ENCODE measurements at places on chromosomes 6 and 20.

- DNase-seq = peak; percentile 7
Observed at GRCh38 chr6:25279748-25280343, 672 bp downstream of the CARMIL1 start.

DNA sequence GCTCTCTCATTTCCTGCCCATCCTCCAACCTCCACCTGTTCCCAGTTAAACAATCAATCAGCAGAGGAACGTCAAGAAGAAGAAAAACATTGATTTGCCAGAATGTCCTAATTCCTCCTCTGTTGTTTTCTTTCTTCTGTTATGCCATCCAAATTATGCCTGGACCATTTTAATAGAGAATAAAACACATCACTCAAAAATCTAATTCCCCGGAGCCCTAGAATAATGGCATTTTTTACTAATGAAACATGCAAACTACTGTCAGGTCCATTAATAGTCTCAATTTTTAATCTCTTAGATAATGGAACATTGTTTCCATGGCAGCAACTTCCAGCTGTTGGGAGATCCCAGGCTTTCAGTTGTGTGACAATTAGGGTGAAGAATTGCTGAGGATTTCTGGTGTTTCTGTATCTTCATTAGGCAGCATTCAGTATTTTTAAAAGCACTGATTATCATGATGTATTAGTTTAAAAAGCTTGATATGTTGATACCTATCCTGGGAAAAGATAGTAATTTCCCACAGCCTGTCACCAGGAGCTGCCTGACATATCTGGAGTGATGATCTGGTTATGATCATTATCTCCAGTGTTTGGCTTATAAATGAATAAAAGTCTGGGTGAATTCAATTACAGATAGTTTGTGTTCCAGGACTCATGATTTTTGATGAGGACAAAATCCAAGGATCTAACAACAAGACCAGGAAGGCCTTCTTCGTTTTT is 209.8 kb downstream of the TPBG start:
- DNase-seq = no peak

- no peak for DNase-seq
Observed at GRCh38 chr6:143079325-143079640, 18.6 kb downstream of the AIG1 start.

GRCh38 chr6:126539022-126539421 is 199.1 kb downstream of the CENPW start:
- DNase-seq = peak; percentile 55

DNA sequence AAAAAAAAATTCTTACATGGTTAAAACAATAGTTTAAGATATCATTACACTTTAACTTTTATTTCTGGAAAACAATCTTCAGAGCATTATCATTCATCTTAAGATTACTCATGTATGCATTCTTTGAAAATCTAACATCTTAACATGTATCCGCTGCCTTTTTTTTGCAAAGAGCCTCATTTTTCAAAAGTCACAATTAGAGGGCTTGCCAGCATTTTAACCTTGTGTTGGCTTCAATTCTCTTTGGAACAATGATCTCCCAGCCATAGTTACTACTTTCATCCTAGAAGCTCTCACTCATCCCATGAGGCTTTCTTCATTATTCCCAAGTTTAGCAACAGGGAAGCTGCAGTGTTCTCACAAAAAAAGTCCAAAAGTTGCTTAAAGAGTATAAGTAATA is 330.8 kb downstream of the BCKDHB start:
- DNase-seq = no peak

DNA sequence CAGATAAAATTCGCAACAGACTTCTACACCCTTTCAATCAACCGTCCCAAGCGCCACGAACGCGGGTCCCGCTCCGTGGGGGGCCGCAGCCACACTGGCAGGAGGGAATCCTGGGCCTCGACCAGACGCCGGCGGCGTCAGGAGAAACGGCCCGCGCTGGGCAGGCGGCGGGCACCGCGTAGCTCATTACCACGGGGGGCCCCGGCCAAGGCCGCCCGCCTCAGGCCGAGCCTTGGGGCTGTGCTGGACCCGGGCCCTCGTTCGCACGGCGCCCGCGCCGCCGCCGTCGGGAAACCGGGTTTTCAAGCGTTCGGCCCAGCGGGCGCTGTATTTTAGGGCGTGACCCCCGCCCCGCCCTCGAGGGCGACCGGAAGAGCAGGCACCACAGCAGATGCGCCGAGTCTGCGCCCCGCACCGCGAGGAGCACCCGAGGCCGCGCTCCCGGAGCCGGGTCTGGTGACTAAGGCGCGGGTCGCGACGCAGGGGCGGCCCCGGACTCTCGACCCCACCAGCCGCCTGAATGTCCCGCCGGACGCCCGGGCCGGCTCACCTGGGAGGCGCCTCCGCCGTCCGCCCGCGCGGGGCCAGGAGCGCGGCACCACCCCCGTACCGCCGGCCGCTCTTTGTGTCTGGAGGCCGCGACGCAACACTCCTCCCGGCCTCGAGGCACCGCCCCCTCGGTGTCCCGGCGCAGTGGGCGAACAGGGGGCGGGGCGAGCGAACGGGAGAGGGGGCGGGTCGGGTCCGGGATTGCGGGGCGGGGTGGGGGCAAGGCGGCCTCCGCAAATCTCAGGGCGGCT is at the start of gene NINL:
Gene NINL, minus strand, starts transcription at position 627 of the 800 bp plus-strand sequence. CDS start 58,944 bp downstream, outside the sequence.
- no peak for DNase-seq

- peak; percentile 4 for DNase-seq
Observed at GRCh38 chr20:53316206-53316937, 277.3 kb downstream of the ZNF217 start.

DNA sequence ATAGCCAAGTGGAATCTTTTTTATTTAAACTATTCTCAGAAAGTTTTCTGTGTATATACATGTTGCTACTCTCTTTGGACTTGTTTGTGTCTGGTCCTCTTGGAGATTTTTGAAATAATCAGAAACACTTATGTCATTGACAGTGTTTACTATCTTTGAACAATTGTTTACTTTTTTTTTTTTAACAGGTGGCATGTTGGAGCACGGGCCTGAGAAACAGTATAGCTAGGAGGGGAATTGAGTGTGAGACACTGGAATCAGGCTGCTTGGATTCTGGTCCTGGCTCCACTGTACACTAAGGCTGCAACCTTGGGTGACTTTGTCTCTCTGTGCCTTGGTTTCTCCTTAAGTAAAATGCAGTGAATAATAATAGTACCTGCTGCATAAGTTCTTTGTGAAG is 279.6 kb downstream of the PRL start:
- DNase-seq = no peak

GRCh38 chr20:38186788-38187221 is 21.7 kb upstream of the TGM2 start:
- peak; percentile 95 for DNase-seq

Measured in kidney glomerular epithelial cell (primary cell).